A549 (cell line): ENCODE measurements at places on chromosomes 2 and 18. TPM values are rescaled to one million over a fixed set of nuclear protein-coding genes. Genes with fewer than 3 reads are reported as not detected.

- peak; percentile 51 for DNase-seq
These were observed 91.5 kb upstream of the PARD3B start for GRCh38 chr2:204453730-204454167.

DNA sequence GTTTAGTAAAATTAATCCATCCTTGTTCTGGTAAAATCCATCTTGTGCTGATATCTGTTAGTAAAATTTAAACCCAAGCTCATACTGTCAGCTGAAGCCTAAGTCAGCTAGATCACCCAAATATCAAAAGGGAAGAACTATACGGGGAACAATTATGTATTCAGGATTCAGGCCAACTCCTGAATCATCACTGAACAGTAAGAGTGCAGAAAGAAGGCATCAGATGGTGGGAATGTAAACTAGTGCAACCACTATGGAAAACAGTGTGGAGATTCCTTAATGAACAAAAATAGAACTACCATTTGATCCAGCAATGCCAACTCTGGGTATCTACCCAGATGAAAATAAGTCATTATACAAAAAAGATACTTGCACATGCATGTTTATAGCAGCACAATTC lies 81.8 kb downstream of the RAPGEF4 start:
- no peak for DNase-seq

ADAM23 gene
- polyA plus RNA-seq: 7.8 to 9.3 TPM (median 9.1 TPM) in 3 replicates

CTDSP1 gene
- 34.6 to 42.8 TPM (median 39.5 TPM) in 3 replicates for polyA plus RNA-seq

DNA sequence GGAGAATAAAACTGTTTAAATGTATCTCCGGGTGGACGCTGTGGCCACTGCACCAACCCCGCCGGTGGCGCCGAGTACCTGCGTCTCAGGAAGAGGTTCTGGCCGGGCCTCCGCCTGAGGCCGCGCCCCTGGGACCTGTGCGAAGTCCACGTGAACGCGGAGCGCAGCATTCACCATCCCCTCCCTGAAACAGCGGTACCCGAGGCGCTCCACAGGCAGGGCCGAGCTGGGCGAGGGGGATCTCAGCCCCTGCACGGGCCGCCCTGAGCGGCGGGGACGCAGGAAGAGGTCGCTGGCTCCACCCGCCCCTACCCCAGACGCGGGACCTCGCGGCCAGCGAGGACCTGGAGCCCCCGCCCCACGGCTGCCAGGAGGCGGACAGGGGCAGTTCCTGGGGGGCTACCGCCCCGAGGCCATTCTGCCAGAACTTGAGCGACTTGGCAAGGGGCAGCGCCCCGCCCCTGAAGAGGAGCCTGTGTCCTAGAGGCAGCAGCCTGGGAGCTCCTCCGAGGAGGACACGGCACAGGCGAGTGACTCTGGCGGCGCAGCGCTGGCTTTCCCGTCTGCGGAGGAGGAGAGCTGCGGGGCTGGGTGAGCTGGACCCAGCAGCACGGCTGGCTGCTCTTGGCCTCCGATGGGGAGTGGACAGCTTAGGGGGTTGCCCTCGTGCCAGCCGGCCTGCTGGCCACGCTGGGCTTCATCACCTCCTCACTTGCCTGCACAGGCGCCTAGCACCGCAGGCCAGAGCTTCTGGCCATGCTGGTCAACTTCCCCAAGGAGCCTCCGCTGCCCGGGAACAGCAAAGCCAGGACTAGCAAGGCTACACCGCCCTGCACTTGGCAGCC lies 9.7 kb upstream of the TEKT4 start:
- no peak for DNase-seq

TBR1 gene
- 0.07 to 0.09 TPM (median 0.09 TPM) in 3 replicates for polyA plus RNA-seq
